HepG2 (cell line): ENCODE measurements at places on chromosomes 3 and 15.

- no peak for DNase-seq
Measured at GRCh38 chr3:138646513-138646912, 37.9 kb downstream of the FAIM start.

- DNase-seq, result no peak
Measured at GRCh38 chr3:170780471-170780870, 89.5 kb downstream of the RPL22L1 start.

DNA sequence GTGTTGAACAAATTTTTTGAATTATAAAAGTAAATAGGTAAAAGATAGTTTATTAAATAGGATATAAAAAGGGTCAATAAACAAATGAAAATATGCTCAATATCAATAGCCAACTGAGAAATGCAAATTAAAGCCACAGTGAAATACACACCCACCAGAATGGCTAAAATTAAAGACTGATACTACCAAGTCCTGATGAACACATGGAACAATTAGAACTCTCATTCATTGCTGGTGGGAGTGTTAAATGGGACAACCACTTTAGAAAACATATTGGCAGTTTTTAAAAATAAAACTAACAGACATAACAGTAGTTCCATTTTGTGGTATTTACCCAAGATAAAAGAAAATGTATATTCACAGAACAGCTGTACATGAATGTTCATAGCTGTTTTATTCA lies 41.2 kb downstream of the CCDC32 start:
- no peak for DNase-seq

DNA sequence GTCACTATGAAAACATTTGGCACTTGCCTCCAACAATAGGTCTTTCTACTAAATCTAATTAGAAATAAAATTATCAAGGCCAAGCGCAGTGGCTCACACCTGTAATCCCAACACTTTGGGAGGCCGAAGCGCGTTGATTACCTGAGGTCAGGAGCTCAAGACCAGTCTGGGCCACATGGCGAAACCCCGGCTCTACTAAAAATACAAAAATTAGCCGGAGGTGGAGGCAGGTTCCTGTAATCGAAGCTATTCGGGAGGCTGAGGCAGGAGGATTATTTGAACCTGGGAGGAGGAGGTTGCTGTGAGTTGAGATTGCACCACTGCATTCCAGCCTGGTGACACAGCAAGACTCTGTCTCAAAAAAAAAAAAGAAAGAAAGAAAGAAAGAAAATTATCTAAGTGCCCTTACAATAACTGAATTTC lies 1.6 kb upstream of the PLD1 start:
- no peak for DNase-seq

- DNase-seq, result no peak
Measured at GRCh38 chr3:81658322-81658997, 103.0 kb downstream of the GBE1 start.

DNA sequence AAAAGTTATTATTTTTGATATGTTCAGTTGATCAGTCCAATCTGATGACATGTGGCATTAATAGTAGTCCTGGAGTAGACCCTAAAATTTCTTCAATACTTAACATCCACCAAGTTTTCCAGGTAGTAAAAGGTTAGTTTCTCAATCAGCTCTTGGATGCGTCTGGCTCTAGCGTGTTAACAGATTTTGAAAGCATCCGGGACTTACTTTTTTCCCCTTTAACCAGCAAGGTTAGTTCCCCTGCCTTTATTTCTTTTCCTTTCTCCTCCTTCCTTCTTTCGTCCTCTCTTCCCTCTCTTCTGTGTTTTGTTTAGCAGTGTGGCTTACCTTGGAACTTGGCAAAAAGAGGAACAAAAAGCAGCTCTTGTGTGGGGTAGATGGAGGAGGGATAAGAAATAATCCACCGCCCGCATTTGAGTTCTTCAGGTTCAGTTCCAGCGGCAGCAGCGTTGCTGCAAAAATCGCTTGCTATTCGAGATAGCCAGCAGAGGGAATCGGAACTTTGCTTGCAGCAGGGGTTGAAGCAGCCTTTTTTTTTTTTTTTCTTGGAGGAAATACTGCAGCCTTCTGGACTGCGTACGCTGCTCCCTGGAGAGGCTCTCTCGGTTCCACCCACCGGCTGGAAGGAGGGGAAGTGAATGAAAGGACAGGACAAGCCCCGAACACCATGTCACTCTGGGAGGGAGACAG lies at the start of gene RBMS3:
TSS of gene RBMS3 (plus strand) at position 668 of the 690 bp plus-strand sequence.
- no peak for DNase-seq

DNA sequence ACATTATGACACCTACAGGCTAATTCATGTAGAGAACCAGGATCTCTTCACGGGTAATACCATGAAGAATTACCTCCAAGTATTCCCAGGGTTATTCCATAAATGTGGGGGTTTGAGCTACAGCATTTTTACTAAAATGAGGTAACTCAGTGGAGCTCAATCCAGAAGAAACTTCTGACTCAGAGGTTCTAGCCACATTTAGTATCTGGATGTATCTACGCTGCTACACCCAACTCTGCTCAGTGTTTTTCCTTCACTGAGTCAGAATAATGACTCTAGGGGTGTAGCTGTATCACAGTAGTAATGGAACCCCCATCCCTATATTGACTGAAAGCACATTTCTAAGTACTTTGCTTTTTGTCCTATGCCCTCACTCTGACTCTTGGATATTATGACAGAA lies 52.4 kb downstream of the COPS2 start:
- no peak for DNase-seq

- no peak for DNase-seq
Measured at GRCh38 chr3:184570489-184570888, 8.9 kb downstream of the EPHB3 start.

GRCh38 chr3:129615751-129616281 lies 9.3 kb upstream of the PLXND1 start:
- DNase-seq, result no peak

DNA sequence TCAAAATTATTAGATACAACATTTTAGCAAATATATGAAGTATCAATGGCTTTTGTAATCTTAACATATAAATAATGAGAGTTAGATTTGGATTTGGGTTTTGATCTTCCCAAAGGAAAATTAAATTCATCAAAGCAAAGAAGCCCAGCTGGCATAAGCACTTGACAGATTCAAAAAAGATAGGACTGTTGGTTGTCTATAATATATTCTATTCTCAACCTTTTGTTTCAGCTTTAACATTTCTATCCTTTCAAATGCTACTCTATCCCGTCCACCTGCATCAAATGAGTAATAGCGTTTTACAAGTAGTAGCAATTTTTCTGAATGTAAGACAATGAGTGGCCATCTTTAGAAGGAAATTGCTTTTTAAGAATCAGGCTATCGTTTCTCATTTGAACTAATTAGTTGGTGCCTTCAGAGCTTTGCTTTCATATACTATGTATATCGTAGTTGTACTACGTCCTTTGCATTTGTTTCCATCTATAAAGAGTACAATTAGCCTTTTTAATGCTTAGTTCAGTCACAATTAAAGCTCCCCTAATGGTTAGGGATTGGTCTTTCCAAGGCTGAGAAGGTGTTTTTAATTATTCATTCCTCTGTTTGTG lies 278.0 kb downstream of the UBE2E2 start:
- DNase-seq, result no peak

DNA sequence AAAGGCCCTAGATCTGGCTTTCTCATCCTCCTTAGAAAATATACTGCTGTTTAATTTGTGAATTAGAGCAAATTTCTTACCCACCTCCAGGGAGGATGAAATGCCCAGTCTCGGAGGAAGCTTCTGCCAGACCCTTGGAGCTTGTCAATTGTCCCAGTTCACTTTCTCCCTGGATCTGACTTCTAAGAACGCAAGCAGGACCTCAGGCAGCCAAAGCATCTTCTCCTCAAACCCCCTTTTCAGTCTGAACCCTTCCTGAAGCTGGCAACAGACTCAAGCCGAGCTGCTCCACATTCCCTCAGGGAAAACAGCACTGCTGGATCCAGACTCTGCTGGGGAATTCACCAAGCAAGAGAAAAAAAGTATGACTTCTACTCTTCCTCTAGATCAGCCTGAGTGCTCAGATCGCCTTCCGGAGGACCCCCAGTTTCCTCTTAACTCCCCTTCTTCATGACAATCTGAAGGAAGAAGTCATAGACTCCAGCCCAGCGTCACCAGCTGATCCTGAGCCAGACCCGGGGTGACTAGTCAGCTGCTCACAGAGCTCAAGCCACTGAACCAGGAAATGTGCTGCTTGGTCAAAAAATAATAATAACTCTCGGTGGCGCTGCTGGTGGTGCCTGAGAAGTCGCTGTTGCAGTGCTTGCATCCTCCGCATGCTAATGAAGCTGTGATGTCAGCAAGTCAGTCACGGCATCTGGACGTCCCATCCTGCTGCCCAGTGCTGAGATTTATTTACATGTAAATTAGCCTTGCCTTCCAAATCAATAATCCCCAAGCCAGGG lies at the start of gene PRICKLE2:
TSS of gene PRICKLE2 (minus strand) at position 641 of the 785 bp plus-strand sequence. CDS start 26,539 bp downstream, outside the sequence.
- no peak for DNase-seq
